ENCODE measurements at places on chromosomes 5 and 9.

GRCh38 chr5:172798422-172799215 lies 27.6 kb upstream of the DUSP1 start:
- no peak for DNase-seq

- DNase-seq = no peak
These were observed 36.0 kb downstream of the PRDM6 start for GRCh38 chr5:123124859-123125595.

- no peak for DNase-seq
These were observed 577.9 kb downstream of the ISL1 start for GRCh38 chr5:51961154-51961562.

DNA sequence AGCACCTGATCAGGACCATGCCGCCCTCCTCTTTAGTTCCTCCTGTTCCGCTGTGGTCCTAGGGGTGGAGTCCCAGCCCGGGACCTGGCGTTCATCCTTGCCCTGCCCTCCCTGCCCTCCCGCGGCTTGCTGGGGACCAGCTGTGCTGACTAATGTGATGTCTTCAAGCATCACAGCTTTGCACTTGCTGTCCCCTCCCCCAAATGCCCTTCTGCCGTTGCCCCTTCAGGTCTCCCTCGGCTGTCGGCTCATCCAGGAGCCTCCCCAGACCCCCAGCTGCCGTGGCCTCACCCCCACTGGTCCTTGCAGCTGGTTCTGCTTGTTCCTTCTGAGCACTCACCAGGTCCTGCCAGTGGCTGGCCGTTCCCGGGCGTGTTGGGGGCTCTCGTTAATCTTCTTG lies 19.9 kb downstream of the RXRA start:
- DNase-seq = no peak

GRCh38 chr5:143680672-143681259 lies 131.2 kb upstream of the HMHB1 start:
- no peak for DNase-seq
